ENCODE measurements at places on chromosomes 13 and 19.

DNA sequence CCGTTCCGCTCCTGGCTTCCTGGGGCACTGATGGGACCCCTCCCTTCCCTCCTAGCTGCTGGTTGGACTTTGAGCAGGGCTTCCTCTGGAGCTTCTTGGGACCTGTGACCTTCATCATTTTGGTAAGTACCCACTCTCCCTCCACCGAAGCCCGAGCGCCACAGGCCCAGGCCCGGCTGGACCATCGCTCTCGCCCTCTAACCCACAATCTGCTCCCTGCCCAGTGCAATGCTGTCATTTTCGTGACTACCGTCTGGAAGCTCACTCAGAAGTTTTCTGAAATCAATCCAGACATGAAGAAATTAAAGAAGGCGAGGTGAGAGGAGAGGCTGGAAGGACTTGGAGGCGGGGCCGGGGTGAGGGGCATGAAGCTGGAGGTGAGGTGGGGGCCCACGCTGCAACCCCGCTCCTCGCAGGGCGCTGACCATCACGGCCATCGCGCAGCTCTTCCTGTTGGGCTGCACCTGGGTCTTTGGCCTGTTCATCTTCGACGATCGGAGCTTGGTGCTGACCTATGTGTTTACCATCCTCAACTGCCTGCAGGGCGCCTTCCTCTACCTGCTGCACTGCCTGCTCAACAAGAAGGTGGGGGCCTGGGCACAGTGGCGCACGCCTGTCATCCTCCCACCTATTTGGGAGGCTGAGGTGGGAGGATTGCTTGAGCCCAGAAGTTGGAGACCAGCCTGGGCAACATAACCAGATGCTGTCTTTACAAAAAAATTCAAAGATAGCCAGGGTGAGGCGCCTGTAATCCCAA lies 12.3 kb downstream of the DDX39A start:
- no peak for DNase-seq

- no peak for DNase-seq
These were observed 76.9 kb downstream of the ITGBL1 start for GRCh38 chr13:101529422-101529821.

- no peak for DNase-seq
These were observed 9.3 kb upstream of the NALCN start for GRCh38 chr13:101425623-101426022.

DNA sequence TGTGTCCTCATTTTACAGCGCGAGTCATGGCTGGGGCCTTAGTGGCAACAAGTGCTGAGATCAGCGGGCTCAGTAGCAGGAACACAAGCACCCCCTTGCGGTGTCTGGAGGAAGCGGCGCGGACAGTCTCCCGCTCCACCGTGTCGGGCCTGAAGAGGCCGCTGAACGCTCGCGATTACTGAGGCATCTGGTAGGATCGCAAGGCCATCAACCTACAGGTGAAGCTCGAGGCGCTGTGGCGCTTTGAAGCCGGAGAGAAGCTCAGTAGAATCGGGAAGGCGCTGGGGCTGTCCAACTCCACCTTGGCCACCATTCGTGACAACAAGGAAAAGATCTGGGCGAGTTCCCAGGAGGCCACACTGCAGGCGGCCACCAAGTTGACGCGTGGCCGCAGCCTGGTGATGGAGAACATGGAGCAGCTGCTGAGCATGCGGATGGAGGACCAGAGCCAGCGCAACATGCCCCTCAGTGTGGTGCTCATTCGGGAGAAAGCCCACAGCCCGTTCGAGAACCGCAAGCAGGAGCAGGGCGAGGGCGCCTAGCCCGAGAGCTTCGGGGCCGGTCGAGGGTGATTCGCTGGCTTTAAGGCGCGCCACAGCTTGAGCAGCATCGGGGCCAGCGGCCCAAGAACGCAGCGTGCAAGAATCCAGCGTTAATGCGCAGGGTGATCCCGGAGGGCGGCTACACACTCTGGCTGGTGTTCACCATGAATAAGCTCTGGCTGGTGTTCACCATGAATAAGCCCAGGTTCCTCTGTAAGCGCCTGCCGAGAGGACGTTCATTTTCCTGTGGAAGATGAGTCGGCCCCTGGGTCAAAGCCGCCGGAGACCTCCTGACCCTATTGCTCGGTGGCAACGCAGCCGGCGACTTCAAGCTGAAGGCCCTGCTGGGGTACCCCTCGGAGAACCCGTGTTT lies 8.3 kb upstream of the MZF1 start:
- DNase-seq = peak; percentile 70

GRCh38 chr19:37506387-37507166 lies at the start of gene ZNF793:
TSS of gene ZNF793 (plus strand) at chr19:37506939. CDS start at chr19:37523440, 16,501 bp downstream.
- DNase-seq = peak; percentile 10

DNA sequence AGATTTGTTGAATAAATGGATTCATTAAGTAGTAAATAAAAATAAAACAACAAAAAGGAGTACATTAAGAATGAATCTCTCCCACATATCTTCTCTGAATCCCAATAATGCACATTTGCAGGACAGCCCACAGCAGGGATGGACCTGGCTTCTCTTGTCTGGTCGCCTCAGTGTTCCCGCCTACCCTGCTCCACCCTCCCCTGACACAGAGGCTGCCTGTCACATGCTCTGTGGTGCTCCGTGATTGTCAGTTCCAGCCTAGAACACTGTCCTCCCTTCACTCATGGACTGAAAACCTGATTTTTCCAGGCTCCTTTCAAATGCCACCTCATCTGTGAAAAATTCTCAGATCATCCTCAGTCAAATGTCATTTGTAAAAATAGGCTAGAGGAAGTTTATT lies 94.5 kb upstream of the GPR12 start:
- no peak for DNase-seq

DNA sequence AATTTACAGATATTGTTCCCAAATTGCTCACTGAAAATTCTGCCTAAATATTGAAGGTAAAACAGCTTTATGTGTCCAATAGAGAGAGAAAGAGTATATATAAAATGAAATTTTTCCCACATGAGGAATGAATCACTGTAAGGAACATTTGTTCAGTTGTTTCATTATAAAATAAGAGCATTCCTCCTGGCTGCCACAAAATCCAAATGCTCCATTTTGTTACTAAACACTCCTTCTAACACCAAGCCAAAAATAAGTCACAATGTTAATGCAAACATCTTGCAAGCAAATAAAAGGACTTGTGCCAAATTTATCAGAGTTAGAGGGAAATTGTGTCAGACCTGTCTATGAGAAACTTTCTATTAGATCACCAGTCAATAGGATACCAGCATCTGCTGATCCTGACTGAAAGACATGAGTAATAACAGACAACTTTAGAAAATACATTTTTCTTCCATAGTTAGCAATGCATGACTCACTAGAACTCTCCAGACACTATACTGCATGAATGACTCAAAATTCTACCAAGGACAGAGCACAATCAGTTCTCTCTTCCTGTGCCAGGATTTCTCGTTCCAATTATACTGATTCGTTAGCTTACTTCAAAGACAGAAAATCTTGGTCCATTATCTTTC lies 83.5 kb upstream of the FNDC3A start:
- DNase-seq = peak; percentile 21

DNA sequence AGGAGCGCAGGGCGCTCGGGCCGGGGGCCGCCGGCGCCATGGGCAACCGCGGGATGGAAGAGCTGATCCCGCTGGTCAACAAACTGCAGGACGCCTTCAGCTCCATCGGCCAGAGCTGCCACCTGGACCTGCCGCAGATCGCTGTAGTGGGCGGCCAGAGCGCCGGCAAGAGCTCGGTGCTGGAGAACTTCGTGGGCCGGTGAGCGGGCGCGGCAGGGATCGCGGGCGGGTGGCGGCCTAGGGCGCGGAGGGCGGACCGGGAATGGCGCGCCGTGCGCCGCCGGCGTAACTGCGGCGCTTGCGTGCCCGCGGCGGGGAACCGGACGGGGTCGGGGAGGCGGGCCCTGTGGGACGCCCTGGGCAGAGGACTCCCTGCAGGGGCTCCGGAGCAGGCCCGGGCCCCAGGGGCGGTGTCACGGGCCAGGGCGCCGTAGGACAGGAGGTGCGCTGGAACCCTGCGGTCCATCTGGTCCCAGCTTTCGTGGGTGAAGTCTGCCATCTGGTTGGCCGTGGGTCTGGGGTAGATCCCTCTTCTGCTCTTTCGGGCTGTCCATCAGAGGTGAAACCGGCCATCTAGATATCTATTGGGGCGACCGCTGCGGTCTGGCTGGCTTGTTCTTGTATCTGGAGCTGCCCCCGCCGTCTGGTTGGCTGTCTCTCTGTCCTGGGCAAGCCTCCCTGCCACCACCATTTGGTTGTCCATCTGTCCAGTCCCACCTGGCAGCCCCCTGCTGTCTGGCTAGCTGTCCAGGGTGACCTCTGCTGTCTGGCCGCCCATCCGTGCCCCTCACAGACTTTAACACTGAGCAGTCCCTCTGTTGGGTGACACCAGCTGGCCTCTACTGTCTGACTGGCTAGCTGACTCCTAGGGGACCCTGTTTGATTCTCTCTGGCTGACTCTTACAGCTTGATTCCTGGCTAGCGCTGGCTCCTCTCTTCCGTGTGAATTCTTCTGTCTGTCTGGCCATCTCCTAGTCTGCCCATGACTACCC lies 622 bp downstream of the DNM2 start:
- DNase-seq = no peak

DNA sequence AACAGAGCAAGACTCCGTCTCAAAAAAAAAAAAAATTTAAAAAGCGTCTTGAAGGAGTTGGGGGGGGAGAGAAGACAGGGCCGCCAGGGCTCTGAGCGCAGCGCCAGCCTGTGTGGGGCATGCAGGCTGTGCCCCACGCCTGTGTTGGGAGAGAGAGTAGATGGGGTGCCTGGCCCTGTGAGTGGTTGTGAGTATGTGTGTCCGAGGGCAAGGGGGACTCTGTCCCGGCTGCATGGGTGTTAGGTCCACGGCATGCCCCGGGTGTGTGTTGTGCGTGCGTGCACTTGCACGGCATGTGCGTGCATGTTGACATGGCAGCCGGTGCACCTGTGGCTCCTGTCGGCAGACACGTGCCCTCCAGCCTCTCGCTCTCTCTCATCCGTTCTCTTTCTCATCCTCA lies 3.4 kb downstream of the MAP2K7 start:
- no peak for DNase-seq

- DNase-seq = no peak
These were observed 11.8 kb upstream of the DOCK9 start for GRCh38 chr13:98989469-98990235.

- DNase-seq = no peak
These were observed 1.8 kb downstream of the DBP start for GRCh38 chr19:48635263-48635965.

- DNase-seq = no peak
These were observed 1.4 kb downstream of the ZNF536 start for GRCh38 chr19:30373593-30373992.

DNA sequence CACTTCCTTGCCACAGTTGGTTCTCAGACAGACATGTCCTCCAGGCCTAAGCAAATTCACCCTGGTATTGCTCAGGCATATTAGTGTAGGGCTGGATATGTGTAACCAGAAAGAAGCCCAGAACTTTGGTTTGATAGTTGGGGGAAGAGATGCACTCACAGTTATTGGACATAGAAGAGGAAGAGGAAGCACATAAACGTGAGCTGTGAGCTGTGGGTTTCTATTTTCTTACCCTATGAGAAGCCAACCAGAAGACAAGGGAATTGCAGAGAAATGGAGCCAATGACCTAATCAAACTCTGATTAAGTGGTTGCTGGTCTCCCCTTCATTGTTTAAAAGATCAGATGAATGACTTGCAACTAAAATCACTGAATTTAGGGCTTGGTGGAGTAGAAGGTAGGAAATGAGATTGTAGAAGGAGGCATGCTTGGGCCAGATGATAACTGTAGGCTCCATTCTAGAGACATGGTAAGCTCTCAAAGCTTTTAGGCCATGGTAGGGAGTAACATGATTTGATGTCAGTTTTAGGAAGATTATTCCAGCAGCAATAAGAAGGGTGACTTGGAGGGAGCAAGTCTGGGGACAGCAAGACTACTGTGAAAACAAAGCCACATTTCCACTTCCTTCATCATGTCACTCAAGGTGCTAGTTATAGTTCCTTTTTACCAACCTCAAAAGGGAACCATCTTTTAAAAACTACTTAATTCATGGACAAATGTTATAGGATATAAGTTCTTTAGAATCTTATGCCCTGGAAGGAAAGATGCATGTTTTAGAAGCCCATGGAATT lies 24.1 kb upstream of the WDFY2 start:
- no peak for DNase-seq

- DNase-seq = no peak
These were observed 7.0 kb downstream of the ABHD8 start for GRCh38 chr19:17296273-17296672.

GRCh38 chr13:30616927-30617314 lies 799 bp upstream of the USPL1 start:
- DNase-seq = peak; percentile 60

GRCh38 chr19:41866284-41866683 lies 6.2 kb downstream of the RPS19 start:
- DNase-seq = no peak

DNA sequence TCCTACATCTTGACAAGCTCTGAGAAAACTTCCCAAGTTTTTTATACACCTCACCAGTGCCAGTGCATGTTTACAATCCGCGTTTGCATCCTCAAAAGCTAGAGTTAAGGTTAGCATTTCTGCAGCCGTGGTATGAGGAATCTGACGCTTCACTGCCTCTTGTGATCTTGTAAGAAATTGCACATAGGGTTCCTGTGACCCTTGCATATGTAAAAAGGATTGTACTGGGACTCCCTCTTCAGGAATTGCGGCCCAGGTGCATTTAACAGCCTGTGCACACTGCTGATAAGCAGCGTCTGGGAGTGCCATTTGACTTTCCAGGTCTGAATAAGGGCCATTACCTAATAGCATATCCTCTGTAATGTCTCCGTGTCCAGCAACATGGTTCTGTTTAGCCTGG lies 15.3 kb downstream of the FPR3 start:
- no peak for DNase-seq

DNA sequence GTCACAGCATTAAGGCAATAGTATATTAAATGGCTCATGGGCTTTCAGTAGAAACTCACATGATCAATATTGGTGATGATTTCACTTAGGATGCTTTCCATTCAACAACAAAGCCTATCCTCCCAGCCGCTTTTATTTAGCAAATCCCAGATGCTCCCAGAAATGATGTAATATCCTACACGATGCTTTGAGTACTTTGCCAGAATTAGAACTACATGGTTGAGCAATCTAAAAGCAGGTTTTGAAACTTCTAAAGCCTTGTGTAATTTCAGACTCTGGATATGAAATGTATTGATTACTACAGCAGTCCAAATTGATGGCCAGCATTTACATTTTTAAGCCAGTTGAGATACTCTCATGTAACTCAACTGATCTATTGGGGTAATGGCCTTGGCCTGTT lies 13.6 kb downstream of the DLEU7 start:
- DNase-seq = no peak

- DNase-seq = no peak
These were observed 254.2 kb downstream of the GPC5 start for GRCh38 chr13:91652404-91653301.

GRCh38 chr19:40411125-40411842 lies 1.9 kb downstream of the PRX start:
- peak; percentile 49 for DNase-seq

GRCh38 chr19:4260613-4261191 lies 13.8 kb downstream of the YJU2 start:
- no peak for DNase-seq

DNA sequence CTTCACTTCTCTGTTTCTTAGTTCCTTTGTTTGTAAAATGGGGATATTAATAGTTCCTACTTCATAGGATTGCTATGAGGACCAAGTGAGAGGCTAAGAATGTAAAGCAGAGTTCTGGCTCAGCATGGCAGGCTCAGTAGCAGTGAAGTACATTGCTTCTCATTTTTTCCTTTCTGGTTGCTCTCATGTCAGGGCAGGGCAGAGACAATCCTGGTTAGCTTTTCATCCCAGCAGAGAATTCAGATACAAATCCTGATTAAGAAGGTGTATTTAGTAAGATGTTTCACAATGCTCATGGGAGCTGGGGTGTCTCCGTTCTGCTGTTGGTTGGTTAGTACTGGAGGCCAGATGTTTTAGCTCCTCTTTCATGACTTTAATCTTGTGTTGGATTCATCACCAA lies 42.9 kb downstream of the WASF3 start:
- DNase-seq = no peak

GRCh38 chr13:20561741-20562140 lies 5.2 kb upstream of the IFT88 start:
- DNase-seq = no peak
